Inflammatory macrophage (primary cell): ENCODE measurements at places on chromosomes 2 and 18.

GRCh38 chr2:11701206-11701605 is 31.2 kb upstream of the NTSR2 start:
- DNase-seq = no peak

- no peak for DNase-seq
Observed at GRCh38 chr2:173456960-173457359, 102.3 kb downstream of the CDCA7 start.

DNA sequence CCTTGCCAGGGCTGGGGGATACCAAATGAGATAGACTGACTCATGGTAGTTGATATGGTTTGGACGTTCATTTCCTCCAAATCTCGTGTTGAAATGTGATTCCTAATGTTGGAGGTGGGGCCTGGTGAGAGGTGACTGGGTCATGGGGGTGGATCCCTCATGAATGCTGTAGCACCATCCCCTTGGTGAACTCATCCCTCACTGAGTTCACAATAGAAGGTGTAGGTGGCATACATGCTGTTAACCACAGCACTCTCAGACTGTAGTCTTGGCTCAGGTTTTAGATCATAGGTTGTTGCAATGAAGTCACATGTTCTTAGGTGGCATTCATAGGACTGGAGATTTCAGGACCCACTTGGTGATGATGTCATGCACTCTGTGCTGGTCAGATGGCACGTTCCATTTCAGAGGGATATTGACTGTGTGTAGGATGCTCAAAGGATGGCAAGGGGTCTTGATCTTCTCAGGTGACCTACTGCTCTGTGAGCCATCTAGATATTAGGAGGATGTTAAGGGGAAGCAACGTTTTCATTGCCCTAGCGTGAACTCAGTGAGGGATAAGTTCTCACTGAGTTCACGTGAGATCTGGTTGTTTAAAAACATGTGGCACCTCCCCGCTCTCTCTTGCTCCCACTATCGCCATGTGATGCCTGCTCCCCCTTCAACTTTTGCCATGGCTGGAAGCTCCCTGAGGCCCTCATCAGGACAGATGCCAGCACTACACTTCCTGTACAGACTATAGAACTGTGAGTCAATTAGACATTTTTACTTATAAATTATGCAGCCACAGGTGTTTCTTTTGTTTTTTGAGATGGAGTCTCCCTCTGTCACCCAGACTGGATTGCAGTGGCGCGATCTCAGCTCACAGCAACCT is 73.8 kb upstream of the ACAA2 start:
- no peak for DNase-seq

- no peak for DNase-seq
Observed at GRCh38 chr18:77811503-77811902, 561.9 kb downstream of the GALR1 start.

- DNase-seq = no peak
Observed at GRCh38 chr18:34223893-34224422, 755 bp downstream of the NOL4 start.

DNA sequence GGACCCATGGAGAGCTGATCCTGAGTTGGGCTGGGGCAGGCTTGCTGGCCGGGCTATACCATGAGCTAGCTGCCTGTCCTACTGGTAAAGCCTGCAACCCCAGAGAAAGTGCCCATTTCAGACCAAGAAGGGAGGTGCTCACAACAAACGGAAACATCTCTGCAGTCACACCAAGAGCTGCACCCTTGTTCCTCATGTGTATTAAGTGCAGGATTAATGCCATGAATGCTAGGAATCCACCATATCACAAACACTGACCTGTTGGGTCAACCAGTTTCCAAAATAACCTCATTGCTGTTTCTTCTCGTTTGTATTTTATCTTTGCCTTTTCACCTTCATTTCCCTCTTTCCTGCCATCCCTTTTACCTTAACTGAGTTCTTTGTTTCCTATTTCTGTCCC is 69.9 kb downstream of the AFF3 start:
- no peak for DNase-seq

DNA sequence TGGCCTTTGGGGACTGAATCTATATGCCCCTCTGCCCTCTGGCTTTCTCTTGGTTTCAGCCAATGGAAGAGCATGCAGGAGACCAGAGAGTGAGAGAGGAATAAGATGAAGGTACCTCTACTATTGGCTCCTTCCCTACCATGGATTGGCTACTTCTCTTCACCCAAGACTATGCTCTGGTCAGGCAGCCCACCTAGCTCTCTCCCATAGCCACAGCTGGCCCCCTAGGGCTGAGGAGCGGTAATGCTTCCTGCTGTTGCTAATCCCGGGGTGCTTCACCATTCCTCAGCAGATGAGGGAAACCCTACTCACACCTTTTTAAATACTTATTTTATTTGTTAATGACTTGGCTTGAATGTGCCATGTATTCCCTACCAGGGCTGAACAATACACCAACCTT is 142.4 kb downstream of the MREG start:
- DNase-seq = no peak

DNA sequence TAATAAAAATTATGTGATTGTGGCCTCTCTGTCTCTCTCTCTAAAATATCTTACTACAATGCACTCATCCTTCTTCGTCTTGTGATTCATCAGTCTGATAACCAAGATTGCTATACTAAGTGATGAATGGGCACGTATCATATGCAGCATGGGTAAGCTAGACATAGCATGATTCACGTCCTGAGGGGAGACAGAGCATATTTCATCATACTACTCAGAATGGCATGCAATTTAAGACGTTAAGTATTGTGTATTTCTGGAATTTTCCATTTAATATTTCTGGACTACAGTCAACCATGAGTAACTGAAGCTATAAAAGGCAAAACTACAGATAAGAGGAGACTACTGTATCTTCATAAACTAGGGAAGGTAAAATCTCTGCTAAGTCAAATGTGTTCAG is 97.0 kb upstream of the CD226 start:
- DNase-seq = no peak

- peak; percentile 32 for DNase-seq
Observed at GRCh38 chr2:233845301-233846060, 8.9 kb downstream of the HJURP start.

- no peak for DNase-seq
Observed at GRCh38 chr2:128439791-128440665, 121.4 kb upstream of the HS6ST1 start.
